ENCODE measurements at places on chromosomes 11 and 22. TPM values are rescaled to one million over a fixed set of nuclear protein-coding genes. Genes with fewer than 3 reads are reported as not detected.

- peak; percentile 43 for DNase-seq
These were observed 81.0 kb downstream of the BUD13 start for GRCh38 chr11:116691771-116692177.

DNA sequence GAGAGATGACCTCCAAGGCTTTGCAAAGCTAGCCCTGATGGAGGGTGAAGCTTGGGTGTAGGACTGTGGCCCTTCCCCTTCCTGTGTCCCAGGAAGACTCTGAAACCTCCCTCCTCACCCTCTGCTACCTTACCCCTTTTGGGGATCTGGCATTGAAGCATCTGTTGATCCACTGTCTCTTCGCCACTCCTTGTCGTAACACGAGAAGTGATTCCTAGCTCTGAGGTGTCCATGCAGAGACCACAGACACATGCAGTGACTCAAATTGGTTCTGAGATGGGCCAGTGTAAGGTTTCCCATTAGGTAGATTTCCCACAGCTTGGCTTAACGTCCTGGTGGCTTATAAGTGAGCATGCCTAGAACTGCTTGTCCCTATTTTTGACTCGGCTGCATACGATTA is 101.4 kb downstream of the ZBTB16 start:
- DNase-seq, result no peak

DNA sequence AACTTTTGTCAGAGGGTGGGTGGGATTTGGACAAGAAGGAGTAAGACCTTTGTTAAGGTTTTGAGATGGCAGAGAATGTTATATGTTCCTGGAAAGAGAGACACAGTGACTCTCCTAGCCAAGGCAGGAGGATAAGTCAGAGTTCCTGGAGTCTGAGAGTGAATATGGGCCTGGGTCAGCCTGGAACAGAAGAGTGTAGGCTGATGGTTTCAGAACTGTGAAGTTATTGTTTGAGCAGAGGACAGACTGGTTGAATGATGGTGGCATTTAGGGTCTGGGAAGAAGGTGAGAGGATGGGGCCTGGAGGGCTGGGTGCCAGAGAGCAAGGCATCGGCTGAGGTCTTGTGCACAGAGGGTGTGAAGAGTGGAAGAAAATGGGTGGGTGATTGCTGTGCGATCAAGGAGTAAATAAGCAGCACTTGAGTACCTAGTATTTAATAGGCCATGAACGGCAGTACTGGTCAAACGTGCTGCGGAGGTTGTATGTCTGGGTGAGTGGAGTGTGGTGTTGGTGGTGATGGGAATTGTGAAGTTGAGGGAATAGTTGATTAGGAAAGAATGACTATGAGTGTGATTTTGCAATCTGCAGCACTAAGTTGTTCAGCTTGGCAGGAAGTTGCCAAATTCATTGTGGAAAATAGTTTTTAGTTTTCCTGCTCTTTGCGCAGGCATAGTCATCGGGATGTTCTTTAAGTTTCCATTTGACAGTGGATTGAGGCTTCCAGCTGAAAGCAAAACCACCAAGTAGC is 1.8 kb downstream of the PANX1 start:
- DNase-seq, result no peak

- no peak for DNase-seq
These were observed 29.1 kb upstream of the BIRC3 start for GRCh38 chr11:102287964-102288724.

- peak; percentile 47 for DNase-seq
These were observed 4.2 kb downstream of the SLC25A1 start for GRCh38 chr22:19174106-19175025.

DNA sequence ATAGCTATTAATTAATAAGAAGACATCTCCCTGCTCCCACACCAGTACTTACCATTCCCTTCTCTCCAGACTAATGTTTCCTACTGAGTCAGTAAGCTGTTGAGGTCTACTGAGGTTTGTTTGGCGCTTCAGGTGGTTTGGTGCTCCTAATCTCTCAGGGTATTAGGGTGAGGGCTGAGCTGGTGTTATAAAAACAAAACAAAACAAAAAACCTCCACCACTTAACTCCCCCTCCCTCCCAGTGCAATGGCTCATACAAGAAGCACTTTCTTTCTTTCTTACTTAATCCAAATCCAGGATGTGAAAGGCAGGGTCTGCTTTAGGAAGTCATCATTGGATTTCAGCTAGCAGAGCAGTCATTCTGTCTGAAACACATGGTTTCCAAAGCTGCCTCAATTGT is 15.3 kb downstream of the CSTPP1 start:
- no peak for DNase-seq

The OTOG gene
- total RNA-seq, result not detected

DNA sequence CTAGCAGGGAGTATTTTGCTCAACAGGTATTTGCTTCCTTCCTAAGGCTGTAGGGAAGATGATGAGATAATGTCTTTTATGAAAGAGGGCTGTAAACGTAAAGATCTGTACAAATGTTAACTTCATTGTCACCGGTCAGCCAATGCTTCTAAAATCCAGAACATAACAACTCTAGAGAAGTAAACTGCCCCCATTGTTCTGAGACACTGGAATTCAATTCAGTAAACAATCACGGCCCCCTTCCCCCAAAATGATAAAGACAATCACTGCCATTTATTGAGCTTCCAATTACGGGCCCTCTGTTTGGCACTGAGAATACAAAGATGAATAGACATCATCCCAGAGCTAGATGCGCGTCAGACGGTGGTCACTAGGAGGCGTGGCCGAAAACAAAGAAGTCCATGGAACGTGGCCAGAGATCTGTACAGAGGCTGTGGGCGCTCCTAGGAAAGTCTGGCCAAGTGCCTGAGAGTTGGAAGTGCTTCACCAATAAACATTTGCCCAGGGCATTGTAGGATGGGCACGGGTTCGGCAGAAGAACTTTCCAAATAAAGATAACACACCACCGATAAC is 576 bp downstream of the TMEM258 start:
- DNase-seq, result no peak

The PNPLA3 gene
- total RNA-seq, result 0.25 TPM

DNA sequence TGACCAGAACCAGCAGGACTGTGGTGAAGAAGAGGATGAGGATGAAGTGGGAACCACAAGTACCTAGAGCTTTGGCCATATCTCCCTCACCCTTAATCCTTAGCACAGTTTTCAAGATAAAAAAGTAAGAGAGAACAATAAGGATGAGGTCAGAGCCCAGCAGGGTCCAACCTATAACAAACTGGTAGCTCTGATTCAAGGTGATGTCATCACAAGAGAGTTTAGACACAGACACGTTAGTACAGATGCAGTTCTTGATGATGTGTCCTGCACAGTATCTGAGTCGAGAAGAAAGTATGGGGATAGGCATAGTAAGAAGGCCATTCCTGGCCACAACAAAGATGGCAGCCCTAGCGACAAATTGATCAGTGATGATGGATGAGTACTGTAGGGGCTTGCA is 586 bp downstream of the OR56A5 start:
- no peak for DNase-seq

The SLC29A2 gene
- total RNA-seq, result 22.6 TPM

GRCh38 chr22:36986242-36986821 is 32.9 kb downstream of the TST start:
- no peak for DNase-seq

- DNase-seq, result no peak
These were observed 55.9 kb downstream of the ENDOD1 start for GRCh38 chr11:95145430-95146060.

DNA sequence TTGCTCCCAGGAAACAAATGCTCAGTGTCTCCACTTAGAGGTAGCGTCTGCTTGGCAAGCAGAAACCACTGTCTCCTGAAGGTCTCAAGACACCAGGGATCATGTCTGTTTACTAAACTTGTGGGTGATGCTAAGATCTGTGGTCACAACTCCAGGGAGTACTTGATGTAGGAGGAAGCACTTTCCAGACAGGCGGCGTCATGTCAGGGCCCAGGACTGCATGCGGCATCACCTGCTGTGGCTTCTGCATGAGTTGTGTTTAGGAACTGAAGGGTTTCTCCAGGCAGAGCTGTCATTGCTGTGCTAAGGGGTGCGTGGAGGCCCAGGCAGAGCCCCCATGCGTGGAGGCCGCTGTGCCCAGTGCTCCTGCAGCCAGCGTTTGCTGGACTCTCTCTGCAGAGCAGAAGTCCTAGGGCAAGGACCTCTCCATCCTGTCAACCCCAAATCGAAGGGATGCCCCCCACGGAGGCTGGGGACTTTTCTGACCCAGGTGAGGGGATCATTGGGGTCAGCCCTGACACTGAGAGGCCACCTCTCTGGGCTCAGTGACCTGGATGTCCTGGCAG is 8.1 kb upstream of the PANX2 start:
- no peak for DNase-seq

The FOLR2 gene
- total RNA-seq, result 21.9 TPM

DNA sequence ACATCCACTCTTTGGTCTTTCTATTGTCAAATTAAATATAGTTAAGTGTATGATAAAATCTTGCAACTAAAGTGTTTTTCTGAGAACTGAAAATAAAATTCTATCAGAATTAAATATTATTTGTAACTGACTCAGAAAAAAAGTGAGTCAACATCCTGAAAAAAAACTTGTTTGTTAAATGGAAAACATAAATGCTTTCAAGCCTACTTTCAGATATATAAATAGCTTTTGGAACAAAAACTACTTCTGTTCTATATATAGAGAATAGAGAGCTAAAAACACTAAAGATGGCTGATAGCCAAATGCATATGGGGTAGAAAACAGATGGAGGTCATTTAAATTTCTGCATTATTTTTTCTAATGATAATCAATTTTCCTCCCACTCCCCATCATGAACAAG is 61.8 kb downstream of the PIK3C2A start:
- DNase-seq, result no peak

The POTEH gene
- not detected for total RNA-seq

The DEUP1 gene
- total RNA-seq, result not detected

DNA sequence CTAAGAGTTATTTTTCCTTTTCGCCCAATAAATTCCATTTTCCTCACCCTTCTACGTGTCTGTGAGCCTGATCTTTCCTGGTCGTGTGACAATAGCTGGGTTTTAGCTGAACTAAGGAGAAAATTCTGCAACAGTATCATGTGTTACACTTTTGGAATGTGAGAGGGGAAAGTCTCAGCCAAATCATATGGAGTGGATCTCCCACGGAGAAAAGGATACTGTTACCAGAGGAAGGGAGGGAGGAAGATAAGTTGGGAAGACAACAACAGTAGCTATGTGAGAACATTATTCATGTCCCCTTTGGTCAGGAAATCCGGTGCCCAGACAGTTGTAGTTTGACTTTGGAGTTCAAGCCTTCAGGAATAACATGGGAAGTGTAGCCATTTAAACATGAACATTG is 584.0 kb upstream of the RAG2 start:
- no peak for DNase-seq

The NRGN gene
- total RNA-seq, result 4.1 TPM
